ENCODE measurements at places on chromosomes 7 and 10.
A peak's percentile ranks its signal among the peaks of the same experiment; 100 is the strongest.

- DNase-seq = no peak
Measured at GRCh38 chr7:90455163-90456030, 14.0 kb upstream of the PTTG1IP2 start.

DNA sequence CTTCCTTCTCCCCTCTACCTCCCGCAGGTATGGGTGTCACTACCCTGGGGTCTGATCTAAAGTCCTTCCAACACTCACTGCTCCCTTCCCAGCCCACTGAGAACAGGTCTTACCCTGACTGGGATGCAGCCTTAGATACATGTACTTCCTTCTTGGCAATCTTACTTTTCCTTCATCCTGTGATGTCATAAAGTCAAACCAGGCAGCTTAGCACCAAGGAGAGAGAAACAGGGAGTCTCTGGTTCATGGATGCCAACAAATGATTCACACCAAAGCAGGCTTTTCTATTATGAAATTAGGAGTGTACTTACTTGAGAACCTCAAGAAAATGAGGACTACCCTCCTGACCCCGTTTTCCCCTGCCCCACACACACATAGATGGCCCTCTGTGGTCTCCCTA, 111.0 kb upstream of the KMT2E start:
- no peak for DNase-seq

DNA sequence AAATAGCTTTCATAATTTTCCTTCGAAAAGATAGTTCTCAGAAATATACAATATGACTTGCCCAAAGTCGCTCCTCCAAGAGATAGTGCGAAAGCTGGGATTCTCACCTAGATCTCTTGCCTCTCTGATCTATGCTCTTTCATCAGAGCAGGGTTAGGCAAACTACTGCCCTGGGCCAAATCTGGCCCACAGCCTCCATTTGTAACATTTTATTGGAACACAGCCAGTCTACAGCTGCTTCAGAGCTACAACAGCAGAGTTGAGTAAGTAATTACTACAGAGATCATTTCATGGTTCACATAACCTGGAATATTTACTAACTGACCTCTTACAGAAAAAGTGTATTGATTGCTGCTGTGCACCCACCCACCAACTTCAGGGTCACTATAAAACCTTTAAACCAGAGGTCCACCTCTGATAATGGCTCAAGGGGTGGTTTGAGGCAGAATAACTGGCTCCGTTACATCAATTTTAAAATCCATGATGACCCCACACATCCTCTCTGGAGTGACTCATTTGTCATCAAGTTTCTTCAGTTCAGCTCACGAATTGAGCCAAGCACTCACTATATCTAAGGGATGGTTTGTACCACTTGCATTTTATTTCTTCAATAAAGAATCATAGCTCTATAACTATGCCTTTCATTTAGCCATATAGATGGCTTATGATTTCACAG, 1019.0 kb downstream of the XPNPEP1 start:
- DNase-seq = no peak

DNA sequence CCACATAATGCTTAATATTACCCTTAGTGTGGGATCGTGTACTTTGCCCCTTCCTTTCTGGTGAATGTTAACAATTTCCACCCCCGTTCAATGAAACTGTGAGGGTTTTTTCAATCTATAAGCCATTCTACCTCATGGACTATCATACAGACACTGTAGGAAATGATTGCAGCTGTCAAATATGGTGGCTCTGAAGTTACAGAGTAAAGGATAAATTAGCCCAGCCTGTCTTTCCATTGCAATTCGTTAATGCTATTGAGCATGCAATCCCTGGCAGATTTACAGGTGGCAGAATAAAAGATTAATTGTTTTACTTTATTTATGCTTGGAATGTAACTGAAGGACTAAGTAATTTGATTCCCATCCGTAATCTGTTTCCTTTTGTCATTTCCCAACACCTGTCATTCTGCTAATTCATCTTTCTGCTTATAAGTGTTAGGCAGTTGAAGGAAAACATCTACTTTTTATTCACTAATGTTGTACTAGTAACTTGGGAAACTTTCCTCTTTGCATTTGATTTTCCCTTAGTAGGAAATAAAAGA, 1211.6 kb upstream of the LRRN3 start:
- DNase-seq = no peak

- no peak for DNase-seq
Measured at GRCh38 chr10:76939933-76940468, 697.6 kb downstream of the KCNMA1 start.

DNA sequence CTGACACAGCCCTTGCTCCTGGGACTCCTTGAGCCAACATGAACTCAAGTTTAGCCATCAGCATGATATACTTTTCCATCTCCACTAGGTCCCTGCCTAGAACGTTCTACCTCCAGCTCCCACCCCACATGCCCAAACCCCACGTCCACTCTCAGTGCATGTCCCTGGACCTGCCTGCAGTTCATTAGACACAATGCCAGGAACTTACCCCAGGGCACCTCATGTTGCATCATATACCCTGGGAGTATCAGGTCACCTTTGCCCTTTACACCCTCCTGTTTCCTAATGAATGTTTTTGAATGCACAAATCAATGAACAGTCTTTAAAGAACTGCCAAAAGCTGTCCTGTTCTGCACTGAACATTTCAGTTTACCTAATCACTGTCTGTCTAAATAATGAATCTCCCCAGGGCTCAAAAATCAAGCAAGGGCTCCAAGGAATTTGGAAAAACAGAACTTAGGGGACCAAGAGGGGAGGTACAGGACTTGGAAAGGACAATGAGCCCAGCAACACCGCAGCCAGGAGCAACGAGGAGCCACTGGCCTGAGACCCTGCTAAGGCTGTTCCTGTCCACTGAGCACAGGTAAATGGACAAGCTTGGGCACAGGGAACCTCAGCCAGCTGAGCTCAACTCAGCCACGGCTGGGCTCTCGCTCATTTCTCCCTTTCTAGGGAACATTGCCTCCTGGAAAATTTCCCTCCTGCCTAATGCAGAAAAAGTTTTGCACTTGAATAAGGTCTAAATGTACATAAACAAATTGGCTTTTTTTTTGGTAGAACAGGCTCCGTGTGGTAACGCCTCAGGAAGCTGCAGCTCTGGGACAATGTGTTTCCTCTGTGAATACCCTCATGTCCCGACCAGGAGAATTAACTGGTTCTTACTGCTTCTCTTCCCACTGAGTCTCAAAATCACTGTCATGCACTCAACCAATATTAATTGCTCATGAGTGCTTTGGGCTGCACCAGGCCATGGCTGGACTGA, 7.4 kb downstream of the MAT1A start:
- no peak for DNase-seq

GRCh38 chr7:35716038-35716803, 21.3 kb upstream of the HERPUD2 start:
- DNase-seq = no peak

DNA sequence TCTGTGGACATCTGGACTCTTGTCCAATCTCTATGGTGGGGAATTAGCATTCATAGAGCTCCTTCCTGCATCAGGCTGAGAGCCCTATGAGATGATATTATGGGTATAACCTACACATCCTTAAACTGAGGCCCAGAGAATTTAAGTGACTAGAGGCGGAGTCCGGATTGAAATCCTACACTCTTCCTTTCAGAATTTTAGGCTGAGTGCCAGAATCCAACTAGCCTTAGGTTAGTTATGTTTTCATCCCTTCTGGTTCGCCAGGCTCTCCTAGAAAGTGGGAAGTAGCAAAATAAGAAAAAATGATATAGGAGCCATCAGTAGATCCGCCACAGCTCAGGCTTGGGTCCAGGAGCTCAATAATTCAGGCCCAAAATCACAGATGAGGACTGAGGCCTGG, 212.5 kb downstream of the GLI3 start:
- no peak for DNase-seq

GRCh38 chr10:1361411-1362105, 305.4 kb downstream of the WDR37 start:
- no peak for DNase-seq

DNA sequence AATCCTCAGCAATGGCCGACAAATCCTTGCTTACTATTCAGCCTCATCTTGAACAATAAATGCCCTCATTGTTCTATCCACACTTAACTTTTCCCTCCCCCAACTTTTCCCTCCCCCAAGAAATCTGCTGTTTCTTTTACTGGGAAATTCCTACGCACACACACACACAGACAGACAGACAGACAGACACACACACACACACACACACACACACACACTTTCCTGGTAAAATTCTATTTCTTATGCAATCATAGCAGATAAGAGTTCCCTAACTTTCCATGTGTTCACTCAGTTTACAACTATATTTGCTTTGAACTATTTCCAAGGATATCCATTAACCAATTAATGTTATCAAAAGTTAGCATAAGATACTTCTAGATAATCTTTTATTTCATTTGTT, 52.9 kb downstream of the RELN start:
- DNase-seq = no peak

GRCh38 chr7:149409895-149410294, 51.0 kb downstream of the ZNF777 start:
- no peak for DNase-seq

DNA sequence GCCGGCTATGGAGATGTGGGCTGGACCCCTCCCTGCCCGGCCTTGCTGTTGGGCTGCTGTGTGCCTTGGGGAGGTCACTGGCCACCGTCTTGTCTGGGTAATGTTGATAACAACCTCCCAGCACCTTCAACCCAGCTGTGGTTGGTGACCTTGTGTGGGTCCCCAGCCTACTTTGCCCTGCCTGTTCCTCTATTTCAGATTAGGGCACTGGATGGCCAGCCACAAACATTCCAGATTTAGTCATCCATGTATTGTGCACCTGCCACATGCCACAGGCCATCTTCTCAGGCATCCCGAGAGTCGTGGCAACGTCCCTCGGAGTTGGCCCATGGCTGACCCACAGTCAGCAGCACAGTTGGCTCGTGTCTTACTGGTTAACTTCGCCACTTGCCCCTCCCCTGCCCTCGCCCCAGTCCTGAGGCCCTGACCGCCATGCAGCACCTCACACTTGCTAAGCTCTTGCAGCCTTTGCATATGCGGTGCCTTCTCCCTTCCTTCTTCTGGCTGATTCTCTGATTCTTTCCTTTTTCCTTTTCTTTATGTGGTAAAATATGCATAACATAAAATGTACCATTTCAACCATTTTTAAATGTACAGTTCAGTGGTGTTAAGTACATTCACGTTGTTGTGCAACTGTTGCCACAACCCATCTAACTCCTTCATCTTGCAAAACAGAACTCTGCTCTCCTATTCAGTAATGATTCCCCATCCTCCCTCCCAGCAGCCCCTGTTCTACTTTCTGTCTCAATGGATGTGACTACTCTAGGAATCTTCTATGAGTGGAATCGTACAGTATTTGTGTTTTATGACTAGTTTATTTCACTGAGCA, 60.6 kb downstream of the PRF1 start:
- no peak for DNase-seq

GRCh38 chr7:14836006-14836405, 66.5 kb downstream of the DGKB start:
- DNase-seq = no peak

GRCh38 chr10:126549344-126549743, 121.1 kb downstream of the C10orf90 start:
- no peak for DNase-seq

GRCh38 chr7:122546496-122546895, 152.4 kb downstream of the RNF133 start:
- DNase-seq = no peak

DNA sequence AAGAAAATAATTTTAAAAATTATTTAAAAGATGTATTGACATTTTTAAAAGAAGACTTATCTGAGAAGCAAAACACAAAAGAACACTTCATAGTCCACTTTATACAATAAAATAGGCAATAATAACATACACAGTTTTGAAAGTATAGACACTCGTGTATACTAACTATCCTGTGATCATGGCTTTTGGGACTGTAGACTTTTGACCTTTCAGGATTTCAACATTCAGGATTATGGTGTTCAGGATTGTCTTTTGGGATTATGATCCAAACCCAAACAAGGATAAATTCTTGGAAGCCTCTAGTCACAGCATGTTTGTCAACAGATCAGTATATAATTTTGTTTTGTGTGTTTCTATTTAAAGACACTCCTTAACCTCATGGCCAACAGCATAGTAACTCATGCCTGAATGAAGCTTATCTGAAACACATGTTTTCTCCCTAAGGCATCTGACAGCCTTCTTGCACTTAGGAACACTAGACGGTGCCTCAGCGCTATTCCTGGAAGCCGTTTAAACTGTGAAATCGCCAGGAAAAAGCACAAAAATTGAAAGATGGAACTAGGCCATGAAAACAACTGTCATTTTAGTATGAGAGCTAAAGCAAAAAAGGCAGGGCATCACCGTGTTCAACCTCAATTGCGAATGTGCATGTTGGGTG, 29.9 kb downstream of the GSAP start:
- DNase-seq = no peak

- DNase-seq = no peak
Measured at GRCh38 chr7:156050636-156051569, 238.6 kb upstream of the SHH start.

DNA sequence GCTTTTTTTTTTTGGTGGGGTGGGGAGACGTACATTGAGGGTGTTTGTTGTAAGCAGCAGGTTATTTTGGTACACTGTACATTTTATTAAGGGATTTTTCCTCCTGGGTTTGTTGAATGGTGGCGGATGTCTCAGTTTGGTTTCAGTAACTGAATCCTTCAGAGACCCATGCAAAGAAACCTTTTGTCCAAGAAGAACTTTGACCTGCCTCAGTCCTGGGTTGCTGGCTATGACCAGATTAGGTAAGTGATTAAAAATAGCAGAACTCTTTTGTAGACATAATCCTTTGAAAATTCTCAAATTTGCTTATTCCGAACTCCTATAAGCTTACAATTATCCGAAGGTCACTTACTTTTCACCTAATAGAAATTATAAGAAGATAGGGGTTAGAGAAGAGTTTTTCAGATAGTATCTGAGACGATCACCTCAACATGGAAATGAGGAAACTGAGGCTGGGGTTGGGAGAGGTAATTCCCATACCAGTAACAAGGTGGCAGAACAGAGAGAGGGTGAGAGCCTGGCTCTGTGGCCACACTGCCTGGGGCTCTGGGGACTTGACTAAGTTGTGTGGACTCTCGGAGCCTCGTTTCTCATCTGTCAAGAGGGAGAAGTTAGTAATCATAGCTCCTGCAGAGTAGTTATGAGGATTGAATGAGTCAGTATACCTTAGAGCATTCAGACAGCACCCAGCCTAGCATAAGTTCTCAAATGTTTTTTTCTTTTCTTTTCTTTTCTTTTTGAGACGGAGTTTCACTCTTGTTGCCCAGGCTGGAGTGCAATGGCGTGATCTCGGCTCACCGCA, 87.4 kb downstream of the CCNY start:
- no peak for DNase-seq

DNA sequence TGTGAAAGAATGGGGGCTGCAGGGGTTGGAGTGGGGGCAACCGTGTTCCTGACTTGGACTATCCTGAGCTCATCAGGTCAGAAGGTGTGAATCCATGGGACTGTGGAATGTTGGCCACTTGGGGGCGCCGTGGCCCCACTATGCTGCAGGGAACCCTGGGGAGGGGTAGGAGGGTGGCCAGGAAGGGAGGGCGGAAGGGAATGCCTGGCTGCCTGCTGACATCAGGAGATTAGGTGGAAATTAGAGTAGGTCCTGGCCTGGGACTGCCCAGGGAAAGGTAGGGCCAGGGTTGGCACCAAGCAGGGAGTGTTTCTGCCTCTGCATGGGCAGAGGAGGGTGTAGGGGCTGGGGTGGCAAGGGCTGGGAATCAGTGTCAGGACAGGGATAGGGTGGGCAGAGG, 65.8 kb upstream of the PRSS58 start:
- DNase-seq = peak; percentile 25

GRCh38 chr7:24587853-24588252, 14.6 kb downstream of the PALS2 start:
- DNase-seq = no peak

Data from stimulated activated CD8-positive, alpha-beta memory T cell treated with anti-CD3 and anti-CD28 coated beads, Interleukin-15, amount 100 ng/mL, for 24 hours (primary cell).